ENCODE measurements at places on chromosomes 7 and 10.
A peak's percentile ranks its signal among the peaks of the same experiment; 100 is the strongest.

GRCh38 chr10:3042589-3042988 lies 24.8 kb upstream of the PFKP start:
- no peak for DNase-seq

- DNase-seq, result peak; percentile 28
Measured at GRCh38 chr10:126247446-126247975, 140.8 kb downstream of the ADAM12 start.

DNA sequence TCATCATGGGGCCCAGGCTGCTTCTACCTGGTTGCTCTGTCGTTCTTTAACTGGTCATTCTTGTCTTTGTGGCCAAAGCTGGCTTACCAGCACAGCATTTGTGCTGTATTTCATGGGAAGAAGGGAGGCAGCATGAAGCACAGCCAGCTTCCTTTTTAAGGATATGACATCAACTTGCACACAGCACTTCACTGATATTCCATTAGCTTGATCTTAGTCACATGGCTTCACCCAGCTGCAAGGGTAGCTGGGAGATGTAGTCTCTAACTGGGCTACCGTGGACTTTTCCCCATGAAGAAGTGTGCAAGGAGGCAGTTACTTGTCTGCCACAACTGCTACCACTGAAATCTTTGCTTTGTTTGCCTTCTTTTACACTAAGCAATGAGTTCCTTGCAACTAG lies 525.2 kb downstream of the LRMDA start:
- DNase-seq, result no peak

- DNase-seq, result no peak
Measured at GRCh38 chr10:29767968-29768367, 133.2 kb upstream of the SVIL start.

DNA sequence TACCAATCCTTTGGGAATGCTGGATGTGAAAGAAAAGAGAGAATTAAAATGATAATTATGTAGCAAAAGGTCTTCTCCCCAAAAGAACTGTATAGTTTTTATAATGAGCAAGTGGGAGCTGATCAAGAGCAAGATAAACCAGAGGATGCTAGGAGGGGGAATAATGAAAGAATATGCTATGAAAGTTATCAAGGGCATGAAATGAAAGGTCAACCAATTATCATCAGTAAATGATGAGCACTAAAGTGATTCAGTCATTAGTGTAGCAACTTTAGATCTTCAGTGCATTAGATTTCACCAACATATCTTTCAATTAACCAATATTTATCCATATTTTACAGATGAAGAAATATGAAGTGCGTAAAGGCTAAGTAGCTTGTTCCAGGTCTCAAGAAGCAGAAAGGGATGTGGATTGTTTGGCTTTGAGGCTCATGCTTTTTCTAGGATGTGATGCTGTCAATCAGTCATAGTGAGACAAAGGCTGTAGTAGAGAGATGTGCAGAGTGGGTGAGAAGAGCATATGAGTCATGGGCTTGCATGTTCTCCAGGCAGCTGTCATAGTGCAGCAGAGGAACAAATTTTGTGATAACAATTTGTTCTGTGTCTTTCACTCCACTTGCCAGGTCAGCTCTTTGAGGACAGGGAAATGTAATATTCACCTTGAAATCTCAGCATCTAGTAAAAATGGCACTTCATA lies 5.7 kb upstream of the OR2F2 start:
- DNase-seq, result no peak

DNA sequence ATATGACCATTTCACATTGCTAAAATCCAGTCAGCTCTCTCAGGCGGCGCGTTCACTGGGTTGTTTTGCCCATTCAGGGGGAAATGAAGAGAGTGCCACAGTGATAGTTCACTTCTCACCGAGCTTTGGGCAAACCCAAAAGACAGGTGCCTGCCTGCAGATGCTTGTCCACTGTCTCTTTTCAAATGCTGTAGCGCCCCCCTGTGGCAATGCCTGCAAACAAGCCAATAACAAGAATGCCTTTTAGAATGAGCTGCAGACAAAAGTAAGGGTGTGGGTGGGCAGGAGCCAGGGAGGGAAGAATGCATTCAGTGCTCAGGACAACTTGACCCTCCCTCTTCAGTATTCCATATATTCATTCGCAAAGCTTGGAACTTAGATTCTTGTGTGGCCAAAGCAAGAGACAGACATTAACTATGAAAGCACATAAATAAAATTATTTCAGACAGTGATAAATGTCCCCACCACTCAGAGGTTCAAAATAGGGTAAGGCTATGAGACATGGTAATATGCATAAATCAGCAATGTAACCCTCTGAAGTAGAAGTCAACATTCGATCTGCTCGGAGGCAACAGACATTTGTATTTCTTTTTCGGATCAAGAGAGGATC lies 86.9 kb downstream of the JAZF1 start:
- DNase-seq, result peak; percentile 67

Measured in mucosa of descending colon (tissue), 3 donors.